Erythroblast (primary cell): ENCODE measurements at places on chromosomes 1 and 21.

- DNase-seq, result no peak
These were observed 557.5 kb downstream of the PTPRU start for GRCh38 chr1:29793653-29794348.

GRCh38 chr1:118021668-118022067 is 92.1 kb downstream of the WDR3 start:
- DNase-seq, result no peak

DNA sequence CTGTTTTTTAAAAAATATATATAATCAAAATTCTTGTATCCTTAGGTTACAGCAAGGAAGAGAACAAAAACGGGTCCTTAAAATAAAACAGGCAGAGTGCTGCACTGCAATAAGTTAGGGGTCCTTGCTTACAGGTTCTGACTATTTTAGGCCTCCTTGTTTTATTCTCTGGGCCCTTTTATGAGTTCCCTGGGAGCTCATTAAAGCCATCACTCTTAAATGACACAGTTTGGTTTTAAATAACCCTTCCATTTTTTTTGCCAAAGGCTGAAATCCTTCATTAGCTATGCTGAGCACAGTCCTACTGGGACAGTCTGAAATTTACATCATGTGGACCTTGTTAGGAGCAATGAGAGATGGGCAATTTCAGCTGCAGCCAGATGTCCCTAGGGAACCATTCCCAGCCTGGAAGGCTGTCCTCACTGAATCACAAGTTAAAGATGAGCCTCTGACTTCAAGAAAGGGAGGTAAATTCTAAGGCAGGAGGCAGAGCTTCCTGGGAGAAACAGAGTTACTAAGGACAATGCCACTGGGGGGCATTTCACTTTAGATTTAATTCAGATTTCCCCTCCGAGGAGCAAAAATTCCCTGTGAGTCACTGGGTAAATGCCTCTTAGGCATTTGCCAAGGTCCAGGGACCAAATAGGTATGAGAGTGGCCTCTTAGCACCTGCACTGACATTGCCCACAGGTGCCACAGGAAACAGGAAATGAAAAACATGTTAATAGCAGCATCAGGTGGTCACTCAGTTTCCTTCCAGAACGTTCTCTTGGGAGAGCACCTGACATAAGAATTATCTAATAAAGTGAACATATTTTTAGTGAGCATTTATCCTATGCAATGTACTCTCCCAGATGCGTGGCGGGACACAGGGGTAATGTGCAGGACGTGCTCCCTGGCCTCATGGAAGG is 3.8 kb upstream of the MUL1 start:
- DNase-seq, result no peak

DNA sequence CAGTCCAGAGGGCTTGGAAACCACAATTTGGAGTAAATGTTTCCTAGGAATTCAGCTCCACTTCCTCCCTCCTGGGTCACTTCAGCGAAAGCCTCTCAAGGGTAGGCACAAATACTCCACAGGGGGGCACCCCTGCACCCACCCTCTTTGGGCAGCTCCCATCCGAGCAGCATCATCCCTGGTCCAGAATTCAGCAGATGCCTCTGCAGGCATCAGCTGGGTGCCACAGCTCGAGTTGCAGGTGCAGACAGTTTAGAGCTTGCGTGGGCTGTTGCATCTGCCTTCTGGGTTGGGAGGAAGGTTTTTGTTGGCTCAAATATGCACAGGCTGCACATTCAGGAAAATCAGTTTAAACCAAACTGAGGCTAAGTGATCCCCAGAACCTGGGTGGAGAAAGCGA is 25.0 kb downstream of the KANK4 start:
- DNase-seq, result no peak

GRCh38 chr1:110503471-110503870 is 15.5 kb downstream of the KCNA10 start:
- DNase-seq, result no peak

DNA sequence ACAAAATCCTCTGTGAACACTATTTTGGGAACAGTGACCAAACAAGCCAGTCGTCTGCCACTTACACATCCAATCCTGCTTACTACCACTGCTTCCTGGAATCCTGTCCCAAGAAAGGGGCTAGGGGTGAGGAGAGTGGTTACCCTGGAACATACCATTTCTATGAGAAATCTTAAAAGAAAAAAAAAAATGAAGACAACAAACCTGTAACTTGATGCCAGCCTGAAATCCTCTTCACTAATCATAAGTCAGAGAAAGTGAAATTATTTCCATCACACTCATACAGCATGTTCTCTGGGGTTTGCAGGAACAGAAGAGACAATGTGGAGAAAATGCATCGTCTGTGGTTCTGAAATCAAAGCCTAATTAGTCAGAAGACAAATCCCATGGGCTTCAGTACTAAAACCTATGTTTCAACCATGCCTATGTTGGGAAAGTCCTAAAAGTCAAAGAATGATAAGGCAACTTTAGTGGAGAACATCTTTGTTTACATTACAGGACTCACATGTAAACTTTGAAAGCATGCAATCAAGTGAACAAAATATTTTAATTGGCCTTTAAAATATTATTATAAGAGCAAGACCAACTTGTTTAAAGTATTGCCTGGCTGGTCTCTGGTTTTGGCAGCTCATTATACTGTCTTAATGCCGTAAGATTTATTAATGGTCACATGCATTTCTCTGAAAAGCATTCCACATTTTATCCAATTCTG is 220.7 kb downstream of the LTN1 start:
- DNase-seq, result no peak

DNA sequence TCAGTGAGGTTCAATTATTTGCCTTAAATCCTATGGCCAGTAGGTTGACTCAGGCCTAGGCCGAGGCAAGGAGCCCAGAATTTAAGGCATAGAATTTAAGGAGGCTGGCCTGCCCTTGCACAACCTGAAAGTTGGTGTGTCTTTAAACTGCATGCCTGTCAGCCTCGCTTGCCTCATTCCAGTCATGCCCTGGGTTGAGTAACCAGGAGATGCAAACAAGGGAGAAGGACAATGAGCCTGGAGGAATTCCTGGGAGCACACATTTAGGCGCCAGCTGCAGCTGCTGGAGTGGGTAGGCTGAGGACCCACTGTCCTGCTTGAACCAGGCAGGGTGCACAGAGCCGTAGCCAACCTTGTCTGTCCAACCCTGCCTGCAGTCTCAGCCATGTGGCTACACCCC is 11.7 kb downstream of the CD2 start:
- DNase-seq, result no peak

GRCh38 chr1:22889213-22889827 is 83.3 kb downstream of the LACTBL1 start:
- DNase-seq, result no peak

DNA sequence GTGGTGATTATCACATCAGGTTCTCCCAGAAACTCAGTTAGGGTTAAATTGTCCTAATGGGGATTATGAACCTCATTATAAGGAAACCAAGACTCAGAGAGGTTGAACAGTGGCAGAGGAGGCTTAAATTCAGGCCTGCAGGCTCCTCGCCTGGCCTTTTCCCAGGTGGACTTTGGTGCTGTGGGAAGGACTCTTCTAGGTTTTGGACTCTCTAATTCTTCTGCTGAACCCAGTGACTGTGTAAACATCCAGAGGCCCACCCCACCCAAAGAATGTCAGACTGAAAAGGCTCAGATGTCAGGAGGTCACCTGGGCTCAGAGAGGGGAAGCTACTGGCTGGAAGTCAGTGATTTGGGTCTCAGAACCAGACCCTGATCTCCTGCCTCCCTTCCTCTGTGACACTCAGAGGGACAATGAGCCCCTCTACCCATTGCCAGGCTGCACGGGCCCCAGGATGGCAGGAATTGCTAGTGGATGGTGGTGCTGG is 2.5 kb downstream of the ZNF362 start:
- no peak for DNase-seq

DNA sequence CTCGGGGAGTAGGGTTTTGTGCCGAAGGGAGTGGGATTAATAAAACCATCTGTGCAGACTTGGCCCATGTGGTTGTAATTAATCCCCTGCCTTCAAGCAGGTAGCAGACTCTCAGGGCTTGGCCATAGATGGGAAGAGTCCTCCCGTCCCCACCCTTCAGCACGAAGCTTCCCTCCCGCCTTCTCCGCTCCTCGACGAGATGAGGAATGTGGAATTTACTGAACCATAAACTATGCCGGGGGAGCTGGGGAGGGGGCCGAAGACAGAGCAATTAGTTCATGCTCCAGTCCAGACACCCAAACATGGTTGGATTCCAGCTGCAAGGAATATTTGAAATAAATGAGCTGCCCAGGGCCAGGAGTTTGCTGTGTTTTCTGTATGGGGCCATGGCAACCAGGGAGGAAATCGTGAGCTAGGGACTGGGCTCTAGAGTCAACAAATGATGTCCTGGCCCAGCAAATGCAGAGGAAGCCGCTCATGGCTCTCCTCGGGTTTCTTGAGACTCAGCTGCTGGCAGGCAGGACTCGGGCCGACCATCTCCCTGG is 78.8 kb downstream of the SPSB1 start:
- DNase-seq, result no peak

- no peak for DNase-seq
These were observed 382.2 kb upstream of the ESRRG start for GRCh38 chr1:217105437-217105836.

- DNase-seq, result no peak
These were observed 3.4 kb downstream of the KCNA3 start for GRCh38 chr1:110671361-110671760.

- DNase-seq, result no peak
These were observed 41.7 kb downstream of the ADARB1 start for GRCh38 chr21:45116066-45116465.

- no peak for DNase-seq
These were observed 65.6 kb downstream of the ST3GAL3 start for GRCh38 chr1:43772978-43773377.

DNA sequence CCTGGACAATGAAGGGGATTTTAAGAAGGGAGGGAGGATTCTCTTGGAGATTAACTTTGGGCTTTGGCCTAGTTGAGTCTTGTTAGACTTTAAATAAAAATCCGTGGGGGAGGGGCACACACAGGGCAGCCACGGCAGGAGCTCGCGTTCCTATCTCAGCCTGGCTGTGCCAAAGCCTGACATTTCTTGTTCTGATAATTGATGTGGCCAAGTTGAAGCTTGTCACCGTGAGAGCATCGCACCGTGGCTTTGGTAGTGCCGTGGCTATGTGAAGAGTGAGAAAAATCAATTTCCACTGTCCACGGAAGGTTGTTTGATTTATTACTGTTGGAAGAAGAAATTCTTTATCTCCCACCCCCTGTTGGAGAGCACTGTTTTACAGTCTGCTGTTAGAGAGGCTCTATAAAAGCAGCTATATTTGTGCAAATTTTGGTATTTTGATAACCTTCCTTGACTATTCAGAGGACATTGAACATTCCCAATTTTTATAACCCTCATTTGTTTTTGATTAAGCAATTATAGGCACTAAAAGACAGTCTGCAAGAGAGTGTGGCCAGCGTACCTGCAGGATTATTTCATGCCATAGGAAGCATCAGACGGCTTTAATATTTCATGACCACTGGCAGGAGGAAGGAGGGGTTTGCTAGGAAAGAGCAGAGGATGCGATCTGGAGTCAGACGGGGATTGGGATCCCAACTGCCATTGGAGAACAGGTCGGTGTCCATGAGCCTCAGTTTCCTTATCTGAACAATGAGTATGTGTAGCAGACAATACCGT is 160.7 kb downstream of the KAZN start:
- DNase-seq, result no peak

- DNase-seq, result no peak
These were observed 83.0 kb downstream of the MAN1C1 start for GRCh38 chr1:25699500-25700143.

DNA sequence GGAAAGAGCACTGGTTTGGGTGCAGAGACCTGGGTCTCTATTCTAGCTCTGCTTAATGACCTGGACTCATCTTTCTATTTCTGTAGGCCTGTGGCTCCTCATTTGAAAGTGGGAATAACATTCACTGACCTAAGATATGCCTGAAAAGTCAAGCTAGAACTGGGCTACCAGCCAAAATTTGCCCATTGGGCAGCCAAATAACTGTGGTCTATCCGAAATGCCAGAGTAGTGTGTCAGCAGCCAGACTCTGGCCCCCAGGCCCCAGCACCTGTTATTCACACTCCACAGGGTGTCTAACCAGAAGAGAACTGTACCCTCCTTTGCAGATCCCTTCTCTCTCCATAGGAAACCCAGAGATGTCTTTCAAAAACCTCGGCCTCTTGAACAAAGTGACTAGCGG is 12.6 kb downstream of the DAB1 start:
- DNase-seq, result no peak

DNA sequence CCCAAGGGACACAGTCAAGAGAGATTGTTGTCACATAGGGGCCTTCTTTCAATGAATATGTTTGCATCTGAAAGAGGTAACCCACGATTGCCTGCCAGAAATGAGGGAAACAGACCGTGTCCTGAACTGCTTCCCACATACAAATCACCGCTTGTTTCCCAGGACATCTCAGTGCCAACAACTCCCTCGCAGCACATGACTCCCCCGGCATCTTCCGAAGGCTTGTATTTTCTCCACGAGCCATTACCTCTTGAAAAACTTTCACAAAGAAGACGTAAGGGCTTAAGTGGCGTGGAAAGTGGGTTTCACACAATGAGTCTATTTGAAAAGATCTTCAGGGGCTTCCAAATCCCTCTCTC is 31.6 kb upstream of the PDE9A start:
- no peak for DNase-seq

- no peak for DNase-seq
These were observed 13.6 kb downstream of the PCNX2 start for GRCh38 chr1:233281711-233282581.

GRCh38 chr1:159196543-159196942 is 8.1 kb upstream of the ACKR1 start:
- peak; percentile 12 for DNase-seq

- DNase-seq, result no peak
These were observed 400.7 kb upstream of the RUNX1 start for GRCh38 chr21:35449846-35450245.

GRCh38 chr21:44714905-44715304 is 3.5 kb upstream of the TSPEAR start:
- DNase-seq, result no peak

GRCh38 chr1:227560393-227561173 is 2.8 kb upstream of the ZNF678 start:
- DNase-seq, result peak; percentile 46

GRCh38 chr1:85417017-85417416 is 47.9 kb downstream of the DDAH1 start:
- DNase-seq, result no peak

- no peak for DNase-seq
These were observed 62.3 kb downstream of the ARHGEF10L start for GRCh38 chr1:17601643-17602382.

GRCh38 chr1:85343612-85344255 is 67.3 kb upstream of the BCL10 start:
- no peak for DNase-seq

GRCh38 chr1:39499668-39500067 is 8.2 kb downstream of the BMP8A start:
- no peak for DNase-seq

DNA sequence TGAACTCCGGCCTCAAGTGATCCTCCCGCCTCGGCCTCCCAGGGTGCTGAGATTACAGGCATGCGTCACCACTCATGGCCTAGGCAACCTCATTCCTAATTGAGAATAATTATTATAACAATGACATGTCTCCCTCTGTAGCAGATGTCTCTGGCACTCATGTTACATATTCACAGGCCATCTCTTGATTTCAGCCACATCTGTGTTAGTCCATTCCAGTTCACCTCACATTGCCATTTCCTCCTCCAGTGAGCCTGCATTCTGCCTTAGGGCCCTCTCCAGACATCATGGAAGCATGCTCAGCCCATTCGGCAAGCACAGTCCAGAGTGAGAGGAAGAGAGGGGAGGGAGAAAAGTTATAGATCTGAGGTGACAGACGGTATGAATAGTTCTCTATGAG is 32.5 kb downstream of the CDKN2C start:
- no peak for DNase-seq

GRCh38 chr21:39444421-39445180 is 977 bp downstream of the LCA5L start:
- no peak for DNase-seq

GRCh38 chr1:210143465-210144062 is 89.0 kb upstream of the SERTAD4 start:
- peak; percentile 34 for DNase-seq
